Cortex of kidney (tissue), 1 donor: ENCODE measurements at places on chromosomes 13 and 19.

DNA sequence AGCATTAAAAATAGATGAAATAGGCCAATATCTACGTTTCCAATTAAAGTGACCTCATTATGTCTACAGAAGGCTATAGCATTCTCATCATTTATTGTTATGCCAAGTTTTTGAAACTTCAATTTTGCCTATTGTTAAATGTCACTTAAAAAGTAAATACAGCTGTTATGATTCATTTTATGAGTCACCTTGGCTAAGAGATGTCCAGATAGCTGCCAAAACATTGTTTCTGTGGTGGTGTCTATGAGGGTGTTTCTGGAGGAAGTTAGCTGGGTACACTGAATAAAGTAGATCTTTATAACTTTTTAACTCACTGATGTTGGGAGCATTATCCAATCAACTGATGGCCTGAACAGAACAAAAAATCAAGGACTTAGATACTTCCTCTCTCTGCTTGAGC, 1209.7 kb upstream of the PCDH9 start:
- no peak for DNase-seq

GRCh38 chr19:32368787-32369186, 23.4 kb downstream of the ZNF507 start:
- no peak for DNase-seq

DNA sequence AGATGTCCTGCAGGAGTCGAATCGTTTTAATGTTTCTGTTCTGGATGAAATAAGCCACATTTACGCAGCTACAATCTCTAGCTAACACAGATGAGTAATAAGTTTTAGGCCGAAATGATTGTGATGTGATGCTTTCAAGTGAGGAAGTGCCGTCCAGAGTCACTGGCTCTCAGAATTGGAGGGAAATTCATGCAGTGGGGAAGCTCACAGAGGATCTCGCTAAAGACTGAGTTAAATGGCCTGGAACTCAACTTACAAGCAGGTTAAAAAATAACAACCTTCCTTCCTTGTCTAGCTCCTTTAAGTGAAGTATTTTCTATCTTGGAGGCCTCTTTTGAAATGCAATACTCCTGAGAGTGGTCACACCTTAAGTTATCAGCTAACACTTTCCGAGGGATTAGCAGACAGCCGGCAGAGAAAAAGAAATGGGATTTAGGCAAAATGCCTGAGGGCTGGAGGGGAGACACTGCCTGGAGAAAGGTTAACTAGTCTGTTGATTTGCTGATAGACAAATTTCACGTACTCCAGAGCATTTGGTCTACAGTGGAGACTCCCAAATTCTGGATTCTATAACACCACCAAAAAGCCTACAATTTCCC, 74.2 kb downstream of the IRS2 start:
- no peak for DNase-seq

DNA sequence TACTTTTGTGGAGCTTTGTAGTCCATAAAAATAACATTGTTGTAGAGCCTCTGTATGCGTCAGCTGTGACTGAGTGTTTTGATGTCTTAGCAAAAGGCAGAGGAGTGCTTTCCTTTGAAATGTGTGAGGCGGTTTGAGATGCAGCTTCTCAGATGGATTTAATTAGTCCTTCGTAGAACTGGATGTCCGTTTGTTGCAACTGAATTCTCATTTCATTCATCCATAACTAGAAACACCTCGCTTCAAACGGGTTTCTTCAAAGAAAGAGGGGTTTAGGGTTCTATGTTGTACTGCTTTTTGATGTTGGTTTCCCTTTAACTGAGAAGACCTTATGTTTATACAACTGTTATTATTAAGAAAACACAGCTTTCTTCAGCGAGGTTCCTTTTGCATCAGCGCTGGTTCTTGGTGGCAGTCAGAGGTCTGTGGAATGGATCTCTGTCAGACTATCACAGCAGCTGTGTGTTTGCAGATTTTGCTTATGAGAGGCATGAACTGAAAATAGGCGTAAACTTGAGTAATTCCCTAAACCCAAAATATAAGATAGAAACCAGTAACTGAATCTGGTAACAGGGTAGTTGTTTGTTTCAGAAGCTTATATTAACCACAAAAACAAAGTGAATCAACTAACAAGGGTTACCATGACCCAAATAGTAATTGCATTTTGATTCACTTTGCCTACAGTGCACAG, 194.4 kb downstream of the GGACT start:
- no peak for DNase-seq

GRCh38 chr13:82751206-82751605, 1131.1 kb downstream of the SLITRK1 start:
- DNase-seq: no peak

DNA sequence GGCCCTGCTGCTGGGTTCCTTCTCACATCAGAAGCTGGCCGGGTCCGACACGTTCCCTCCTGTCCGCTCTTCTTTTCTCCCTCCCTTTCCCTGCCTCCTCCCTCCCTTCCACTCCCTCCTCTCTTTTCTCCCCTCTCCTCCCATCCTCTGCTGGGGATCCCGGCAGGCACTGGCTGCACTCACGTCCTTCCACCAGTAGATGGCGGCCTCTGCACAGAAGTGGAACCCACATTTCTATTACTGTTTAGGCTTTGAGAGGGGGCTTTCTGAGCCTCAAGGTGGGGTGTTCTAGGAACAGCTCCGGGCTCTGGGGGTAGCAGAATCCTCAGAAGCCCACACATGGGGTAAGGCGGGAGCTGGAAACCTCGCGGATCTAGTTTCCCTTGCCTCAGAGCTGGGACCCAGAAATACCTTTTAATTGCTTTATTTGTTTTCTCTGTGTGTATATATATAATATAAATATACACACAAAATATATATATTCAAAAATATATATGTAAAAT, 294.2 kb downstream of the ZNF536 start:
- DNase-seq: no peak

GRCh38 chr19:45008552-45008951, 7.3 kb downstream of the RELB start:
- no peak for DNase-seq

DNA sequence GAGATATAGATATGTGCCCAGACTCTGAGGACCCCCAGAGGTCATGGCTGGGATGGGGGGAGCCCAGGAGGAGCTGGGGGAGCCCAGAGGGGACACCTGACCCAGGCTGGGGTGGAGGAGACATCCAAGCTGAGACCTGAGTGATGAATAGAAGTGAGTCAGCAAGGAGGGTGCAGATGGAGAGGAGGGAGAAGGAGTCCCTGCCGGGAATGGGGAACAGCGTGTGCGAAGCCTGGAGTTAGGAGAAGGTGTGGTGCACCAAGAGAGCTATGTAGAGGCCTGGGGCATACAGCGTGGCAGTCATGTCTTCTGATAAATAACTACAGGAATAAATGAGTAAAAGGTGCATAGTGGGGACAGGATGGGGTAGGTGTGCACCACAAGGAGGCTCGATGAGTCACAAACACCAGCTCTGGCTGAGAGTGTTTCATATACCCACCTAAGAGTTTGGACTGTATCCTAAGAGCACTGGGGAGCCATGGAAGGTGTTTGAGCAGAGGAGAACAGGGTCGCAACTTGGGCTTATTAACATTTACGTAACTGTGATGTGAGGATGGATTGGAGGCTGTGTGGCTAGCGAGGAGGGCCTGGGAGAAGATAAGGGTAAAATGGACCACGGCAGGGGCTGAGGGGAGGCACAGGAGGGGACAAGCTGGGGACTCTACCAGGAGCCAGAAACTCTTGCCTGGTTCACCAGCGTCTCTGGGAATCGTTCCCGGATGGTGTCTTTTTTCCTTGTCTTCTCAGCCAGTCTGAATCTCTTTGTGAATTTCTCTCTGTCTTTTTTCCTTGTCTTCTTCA, 1.4 kb downstream of the CEACAM18 start:
- no peak for DNase-seq

- no peak for DNase-seq
Observed at GRCh38 chr13:62088165-62088564, 672.5 kb upstream of the PCDH20 start.

- DNase-seq: no peak
Observed at GRCh38 chr13:32310134-32310706, 4.9 kb downstream of the ZAR1L start.
